ENCODE measurements at places on chromosomes 13 and 19.
A peak's percentile ranks its signal among the peaks of the same experiment; 100 is the strongest.

DNA sequence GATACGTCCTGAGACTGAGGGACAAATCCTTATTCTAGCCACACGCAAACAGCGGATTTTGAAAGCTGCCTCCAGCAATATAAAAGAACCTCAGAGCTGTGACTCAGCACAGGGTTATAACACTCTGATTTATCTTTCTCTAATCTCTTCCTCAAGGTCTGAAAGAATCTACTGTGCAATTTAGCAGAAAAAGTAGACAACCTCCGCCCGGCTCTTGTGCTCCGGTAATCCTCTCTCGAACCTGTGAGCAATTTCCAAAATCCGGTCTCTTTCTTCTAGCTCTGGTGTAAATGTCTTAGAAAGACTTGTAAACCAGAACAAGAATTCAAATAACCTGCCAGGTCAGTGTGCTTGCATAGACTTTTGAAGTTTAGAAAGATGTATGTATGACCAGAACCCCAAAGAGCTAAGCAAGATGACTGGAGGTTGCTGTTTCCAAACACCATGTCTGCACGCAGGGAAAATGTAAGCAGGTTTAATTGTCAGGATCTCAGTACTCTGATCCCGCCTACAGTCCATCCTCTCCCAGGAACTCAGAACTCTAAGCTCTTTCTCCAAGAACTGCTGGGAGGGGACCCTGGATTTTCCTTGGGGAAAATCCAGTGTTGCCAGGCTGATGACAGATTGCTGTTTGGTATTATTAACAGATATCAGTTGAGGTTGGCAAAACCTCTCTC lies 338.1 kb downstream of the RFC3 start:
- DNase-seq: no peak

DNA sequence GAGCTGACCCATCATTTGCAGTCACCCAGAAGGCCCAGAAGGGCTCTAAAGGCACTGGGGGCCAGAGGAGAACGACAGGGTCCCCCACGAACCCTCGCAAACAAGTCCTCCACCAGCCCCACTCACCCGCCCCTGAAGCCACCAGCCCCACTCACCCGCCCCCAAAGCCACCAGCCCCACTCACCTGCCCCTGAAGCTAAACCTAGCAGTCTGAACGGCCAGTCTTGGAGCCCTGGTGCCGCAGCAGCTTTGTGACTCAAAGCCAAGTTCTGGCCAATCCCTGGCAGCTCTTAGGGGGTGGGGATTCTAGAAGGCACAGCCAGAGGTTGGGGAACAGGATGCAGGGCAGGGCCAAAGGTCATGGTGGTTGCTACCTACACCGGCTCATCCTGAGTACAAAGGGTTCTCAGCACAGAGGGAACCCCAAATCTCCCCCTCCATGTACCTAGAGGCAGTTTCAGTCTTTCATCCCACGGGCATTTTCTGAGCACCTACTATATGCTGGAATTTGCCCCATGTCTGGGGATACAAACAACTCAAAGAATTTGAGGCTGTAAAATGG lies at the start of gene IQCN:
TSS of gene IQCN (minus strand) at position 234 of the 562 bp plus-strand sequence. CDS start 4,974 bp downstream, outside the sequence.
- DNase-seq: no peak

DNA sequence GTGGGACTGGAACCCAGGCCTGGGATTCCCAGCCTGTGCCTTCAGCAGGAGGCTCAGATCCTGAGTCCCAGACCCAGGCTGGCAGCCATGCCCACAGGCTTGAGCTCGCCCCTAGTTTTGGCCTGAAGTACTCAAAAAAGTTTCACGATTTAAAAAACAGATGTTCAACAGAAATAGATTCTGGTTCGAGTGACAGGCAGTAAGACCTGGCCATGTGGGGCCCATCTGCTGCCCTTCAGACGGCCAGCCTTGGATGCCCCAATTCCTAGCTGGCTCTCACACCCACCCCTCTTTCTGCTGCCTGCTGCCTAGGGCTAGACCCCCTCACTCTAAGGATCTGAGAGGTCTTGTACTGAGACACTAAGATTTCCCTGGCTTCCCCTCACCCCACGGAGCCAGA lies 2.8 kb upstream of the DMPK start:
- no peak for DNase-seq

- DNase-seq: no peak
Observed at GRCh38 chr19:42422092-42422900, 4.9 kb downstream of the LIPE start.

DNA sequence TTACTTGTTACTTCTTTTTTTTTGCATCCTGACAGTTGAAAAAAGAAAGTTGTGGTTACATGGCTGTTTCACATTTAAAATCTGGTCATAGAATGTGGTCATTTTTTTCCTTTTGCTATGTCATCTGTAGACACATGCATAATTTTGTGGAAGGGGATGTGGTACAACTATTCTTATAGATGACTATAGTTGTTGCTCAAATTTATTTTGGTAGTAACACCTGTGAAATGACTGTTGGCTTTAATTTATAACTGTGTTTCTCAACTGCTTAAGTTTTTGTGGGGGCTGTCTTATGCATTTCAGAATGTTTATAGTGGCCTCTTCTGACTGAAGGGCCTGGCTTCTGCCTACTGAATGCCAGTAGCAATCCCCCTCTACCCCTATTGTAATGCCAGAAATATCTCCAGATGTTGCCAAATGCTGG lies 130.5 kb downstream of the PAN3 start:
- no peak for DNase-seq

- no peak for DNase-seq
Observed at GRCh38 chr13:39422845-39423565, 180.0 kb downstream of the LHFPL6 start.

DNA sequence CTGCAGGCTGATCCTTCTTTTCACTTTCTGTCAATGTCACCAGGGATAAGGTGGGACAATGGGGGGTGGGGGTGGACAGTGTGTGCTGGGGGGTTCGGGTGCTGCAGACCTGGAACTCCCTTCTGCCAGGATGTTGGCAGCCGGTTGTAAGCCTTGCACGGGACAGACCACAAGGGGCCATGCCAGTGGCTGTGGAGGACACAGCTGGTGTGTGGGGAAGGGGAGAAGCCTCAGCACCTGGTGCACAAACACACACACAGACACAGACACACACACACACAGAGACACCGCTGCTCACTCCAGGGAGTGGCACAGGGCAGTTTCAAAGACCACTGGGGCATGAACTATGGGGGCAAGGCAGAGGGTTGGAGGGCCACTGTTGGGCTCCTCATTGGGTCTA lies 3.6 kb downstream of the F2RL3 start:
- no peak for DNase-seq

- DNase-seq: no peak
Observed at GRCh38 chr19:28126135-28126898, 1086.6 kb downstream of the UQCRFS1 start.

GRCh38 chr13:41854758-41855157 lies 106.2 kb downstream of the VWA8 start:
- DNase-seq: no peak

DNA sequence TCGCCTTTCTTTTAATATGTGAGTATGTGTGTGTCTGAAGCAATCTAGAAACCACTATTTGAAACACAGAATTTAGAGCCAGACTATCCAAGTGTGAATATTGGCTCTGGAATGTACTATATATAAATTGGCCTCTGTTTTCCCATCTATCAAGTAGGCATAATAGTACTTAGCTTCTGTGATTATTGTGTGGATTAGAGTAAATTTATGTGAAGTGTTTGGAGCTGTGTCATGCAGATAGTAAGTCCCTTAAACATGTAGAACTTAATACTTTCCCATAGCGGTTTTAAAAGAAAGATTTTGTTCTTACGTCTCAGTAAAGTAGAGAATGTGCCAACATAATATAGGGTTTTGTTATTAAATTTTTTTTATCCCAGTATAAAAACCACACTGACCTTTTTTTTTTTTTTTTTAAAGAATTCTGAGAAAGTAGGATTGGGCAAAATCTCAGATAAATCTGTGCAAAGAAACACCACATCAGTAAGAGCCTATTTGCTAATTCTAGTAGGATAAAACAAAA lies 432.3 kb downstream of the RFC3 start:
- no peak for DNase-seq

DNA sequence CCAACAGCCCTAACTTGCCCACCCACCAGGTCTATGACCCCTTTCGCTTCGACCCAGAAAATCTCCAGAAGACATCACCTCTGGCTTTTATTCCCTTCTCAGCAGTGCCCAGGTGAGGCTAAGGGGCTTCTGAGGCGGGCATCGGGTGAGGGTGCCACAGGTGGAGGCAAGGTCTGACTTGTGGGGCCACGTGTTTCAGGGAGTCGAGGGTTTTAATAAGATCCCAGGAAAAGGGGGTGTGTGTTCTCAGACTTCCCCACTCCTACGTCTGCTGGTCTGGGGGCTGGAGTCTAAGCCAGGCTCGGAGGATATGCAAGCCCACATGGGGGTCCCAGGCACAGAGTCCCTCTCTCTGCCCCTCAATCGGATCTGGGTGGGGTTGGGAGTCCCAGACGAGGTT lies 30.9 kb upstream of the CYP4F8 start:
- DNase-seq: no peak

GRCh38 chr19:7545300-7545699 lies 9.8 kb downstream of the PNPLA6 start:
- DNase-seq: no peak

- no peak for DNase-seq
Observed at GRCh38 chr19:4059453-4059871, 7.2 kb downstream of the ZBTB7A start.

- DNase-seq: no peak
Observed at GRCh38 chr13:23323946-23324709, 109.4 kb downstream of the SACS start.

DNA sequence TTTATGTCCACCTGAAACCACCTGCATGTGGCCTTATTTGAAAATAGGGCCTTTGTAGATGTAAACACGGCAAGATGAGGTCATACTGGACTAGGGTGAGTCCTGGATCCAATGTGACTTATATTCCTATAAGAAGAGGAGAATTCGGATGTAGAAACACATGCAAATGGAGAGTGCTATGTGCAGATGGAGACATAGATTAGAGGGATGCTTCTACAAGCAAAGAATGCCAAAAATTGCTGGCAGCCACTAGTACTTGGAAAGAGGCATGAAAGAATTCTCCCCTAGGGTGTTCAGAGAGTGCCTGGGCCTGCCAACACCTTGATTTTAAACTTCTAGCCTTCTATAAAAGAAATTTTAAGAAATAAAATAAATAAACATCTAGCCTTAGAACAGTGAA lies 226.1 kb downstream of the RFC3 start:
- no peak for DNase-seq

DNA sequence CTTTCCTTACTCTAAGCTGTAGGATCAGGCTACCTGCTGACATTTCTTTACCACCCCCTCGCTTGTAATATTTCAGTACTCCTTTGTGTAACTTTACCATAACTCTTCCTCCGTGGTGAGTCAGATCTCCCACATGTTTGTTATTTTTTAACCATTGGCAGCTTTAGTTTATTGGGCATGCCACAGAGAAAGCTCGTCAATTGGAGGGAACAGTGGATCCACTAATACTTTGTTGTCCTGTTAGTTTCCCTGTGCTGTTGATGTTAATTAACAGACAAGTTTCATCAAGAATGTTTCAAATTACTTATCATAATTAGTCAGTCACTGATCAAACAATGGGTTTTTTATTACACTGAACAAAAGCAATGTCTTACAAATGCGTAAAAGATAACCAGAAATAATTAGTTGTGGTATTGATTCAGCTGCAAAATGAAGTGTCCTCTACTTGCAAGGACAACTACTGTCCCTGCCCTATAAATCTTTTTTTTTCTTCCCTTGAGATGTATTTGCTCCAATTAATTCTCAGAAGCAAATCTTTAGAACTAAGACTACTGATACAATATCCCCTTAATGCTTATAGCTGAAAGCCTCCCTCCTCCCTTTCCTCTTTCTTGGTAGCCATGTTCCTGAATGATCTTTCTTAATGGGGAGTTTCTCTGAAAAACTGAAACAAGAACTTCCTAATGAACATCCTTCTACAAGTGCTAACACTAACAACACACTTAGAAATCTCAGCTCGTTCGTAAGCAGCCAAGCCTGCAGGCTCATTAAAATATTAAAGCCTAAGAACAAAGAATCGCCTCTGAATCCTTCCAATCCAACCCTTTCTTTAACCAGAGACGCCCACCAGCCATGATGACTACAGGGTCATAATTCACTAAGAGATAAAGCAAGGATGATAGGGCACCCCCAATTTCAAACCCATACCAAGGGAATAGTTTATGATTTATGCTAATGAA lies 22.2 kb downstream of the EFNB2 start:
- peak; percentile 25 for DNase-seq

DNA sequence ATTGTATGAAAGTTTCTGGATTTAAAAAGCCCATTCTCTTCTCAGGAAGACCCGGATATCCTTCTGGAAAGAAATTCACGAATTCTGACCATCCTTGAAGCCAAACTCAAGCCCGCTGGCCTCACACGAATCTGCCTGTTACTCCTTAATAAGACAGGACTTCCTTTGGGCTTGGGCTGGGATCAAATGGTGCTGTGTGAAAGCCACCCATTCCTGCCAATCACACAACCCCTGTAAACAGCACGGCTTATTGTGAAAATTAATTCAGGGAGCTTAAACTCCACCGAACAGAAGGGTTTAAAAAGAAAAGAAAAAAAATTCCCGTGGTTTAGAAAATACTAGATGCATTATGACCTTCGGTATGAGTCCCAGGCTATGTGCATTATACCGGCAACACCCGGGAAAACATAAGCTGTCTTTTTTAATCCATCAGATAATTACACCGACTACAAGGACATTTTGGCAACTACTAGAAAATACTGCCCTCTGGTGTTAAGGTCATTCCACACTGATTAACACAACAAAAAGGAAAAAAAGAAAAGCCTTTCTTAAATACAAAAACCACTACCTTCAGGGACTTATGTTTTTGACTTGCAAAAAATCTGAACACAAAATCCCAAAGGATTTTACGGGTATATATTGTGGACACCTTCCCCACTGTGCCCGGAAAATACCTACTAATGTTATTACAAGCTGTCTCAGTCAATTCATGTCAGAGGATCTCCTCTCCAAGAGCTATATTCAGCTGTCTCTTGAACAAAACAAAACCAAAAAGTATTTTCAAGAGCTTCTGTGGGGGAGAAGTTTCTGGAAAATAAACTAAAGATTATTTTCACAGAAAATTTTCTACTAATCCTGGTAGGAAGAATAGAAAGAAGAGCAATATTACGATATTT lies 76.0 kb upstream of the LSM14A start:
- peak; percentile 49 for DNase-seq

- DNase-seq: peak; percentile 60
Observed at GRCh38 chr13:106619688-106620555, 52.0 kb upstream of the ARGLU1 start.

- no peak for DNase-seq
Observed at GRCh38 chr19:2997720-2998119, 20.4 kb downstream of the TLE6 start.

GRCh38 chr13:46530084-46530935 lies 22.7 kb upstream of the LRCH1 start:
- DNase-seq: no peak

All from globus pallidus (tissue), 1 donor.